ENCODE measurements at places on chromosomes 12 and 14.

DNA sequence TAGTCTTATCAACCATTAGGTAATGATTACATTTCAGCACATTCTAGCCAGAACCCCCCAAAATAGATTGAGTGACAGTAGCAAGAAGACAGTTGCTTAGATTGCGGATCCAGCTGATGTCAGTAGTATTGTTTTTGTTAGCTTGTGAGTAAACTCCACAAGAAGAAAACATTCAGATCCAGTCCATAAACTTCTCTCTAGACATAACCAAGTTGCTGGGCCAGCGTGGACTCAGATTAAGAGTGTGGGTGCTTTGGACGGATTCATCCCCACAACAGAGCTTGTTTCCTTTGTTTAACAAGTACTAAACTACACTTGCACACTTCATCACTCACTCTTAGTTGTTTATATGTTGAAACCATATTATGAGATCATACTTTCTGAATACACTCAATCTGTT lies 293.4 kb downstream of the NPAS3 start:
- no peak for DNase-seq

DNA sequence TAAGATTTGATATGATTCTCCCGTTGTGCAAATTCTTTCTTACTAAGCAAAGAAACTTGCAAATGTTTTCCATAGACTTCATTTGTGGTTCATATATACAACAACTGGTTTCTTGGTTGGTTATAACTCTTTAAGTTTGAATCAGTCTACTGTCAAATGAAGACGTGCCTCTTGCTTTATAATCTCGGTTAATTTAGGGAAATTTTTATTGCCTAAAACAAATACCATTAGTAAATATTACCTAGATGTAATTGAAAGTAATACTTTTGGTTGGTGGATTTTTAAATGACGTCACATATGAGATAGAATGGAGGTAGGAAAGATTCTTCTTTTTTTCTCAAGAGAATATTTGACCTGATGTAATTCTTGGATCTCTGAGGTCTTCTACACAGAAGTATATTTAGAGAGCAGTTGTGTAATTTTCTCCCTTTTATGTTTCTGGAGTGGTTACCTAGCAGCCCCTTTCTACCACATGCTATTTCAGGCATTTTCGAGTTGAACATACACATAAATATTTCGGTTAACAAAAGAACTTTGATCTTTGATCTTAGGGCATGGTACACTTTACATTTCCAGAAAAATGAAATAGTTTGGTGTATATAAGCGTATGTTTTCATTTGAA lies 1.7 kb downstream of the ATF7IP start:
- peak; percentile 20 for DNase-seq

- no peak for DNase-seq
These were observed 17.5 kb downstream of the AMN start for GRCh38 chr14:102939820-102940561.

- DNase-seq, result no peak
These were observed 449.3 kb downstream of the FOXG1 start for GRCh38 chr14:29215853-29216252.

GRCh38 chr12:12333407-12334366 lies 16.4 kb downstream of the MANSC1 start:
- DNase-seq, result peak; percentile 64

- DNase-seq, result no peak
These were observed 365 bp upstream of the ABHD4 start for GRCh38 chr14:22597771-22598098.

- DNase-seq, result no peak
These were observed 46.2 kb upstream of the KCNH5 start for GRCh38 chr14:63091394-63091996.

- DNase-seq, result no peak
These were observed 379.2 kb upstream of the OR4E1 start for GRCh38 chr14:22052795-22053194.

- no peak for DNase-seq
These were observed 121.6 kb downstream of the KTN1 start for GRCh38 chr14:55701638-55702037.

DNA sequence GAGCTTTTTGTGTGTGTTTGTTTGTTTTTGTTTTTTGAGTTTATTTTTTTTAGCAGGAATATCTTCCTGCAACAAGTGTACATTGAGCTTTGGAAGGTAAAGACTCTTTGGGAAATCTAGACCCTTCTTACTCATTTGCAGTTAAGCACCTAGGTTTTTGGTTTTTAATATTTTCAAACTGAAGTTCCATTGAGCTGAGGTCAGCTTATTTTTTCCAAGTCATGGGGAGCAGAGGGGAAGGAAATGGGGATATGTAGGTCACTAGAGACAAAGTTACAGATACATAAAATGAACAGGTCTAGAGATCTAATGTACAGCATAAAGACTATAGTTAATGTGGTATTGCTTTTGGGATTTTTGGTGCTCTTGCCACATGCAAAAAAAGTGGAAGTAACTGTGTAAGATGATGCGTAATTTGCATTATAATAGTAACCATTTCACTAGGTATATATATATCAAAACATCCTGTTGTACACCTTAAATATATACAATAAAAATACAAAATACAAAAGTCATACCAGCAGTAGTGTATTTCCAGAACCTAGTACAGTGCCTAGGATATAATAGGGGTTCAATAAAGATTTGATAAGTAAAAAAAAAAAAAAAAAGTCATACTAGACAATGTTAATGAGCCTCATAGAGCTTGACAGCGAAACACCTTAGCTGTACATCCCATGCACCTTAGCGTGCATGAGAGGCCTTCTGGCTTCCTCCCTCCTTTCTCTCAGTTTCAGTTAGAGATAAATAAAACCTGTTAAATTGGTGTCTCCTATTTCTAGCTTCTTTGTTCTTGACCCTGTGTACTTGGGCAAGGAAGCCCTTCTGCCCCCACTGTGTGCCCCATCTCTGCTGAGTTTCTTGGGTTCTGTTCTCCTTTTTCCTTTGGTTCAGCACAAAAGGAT lies 22.7 kb downstream of the CGRRF1 start:
- no peak for DNase-seq

DNA sequence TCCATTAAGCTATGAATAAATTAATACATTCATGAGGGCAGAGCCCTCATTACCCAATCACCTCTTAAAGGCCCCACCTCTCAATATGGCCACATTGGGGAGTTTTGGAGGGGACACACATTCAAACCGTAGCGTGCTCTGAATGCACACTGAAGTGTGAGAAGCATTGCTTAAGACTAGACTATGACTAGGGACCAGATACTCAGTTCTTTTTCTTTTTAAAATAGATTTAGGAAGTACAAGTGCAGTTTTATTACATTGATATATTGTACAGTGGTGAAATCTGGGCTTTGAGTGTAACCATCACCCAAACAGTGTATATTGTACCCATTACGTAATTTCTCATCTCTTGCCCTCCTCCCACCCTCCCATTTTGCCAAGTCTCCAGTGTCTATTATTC lies 21.0 kb upstream of the JDP2 start:
- DNase-seq, result no peak

DNA sequence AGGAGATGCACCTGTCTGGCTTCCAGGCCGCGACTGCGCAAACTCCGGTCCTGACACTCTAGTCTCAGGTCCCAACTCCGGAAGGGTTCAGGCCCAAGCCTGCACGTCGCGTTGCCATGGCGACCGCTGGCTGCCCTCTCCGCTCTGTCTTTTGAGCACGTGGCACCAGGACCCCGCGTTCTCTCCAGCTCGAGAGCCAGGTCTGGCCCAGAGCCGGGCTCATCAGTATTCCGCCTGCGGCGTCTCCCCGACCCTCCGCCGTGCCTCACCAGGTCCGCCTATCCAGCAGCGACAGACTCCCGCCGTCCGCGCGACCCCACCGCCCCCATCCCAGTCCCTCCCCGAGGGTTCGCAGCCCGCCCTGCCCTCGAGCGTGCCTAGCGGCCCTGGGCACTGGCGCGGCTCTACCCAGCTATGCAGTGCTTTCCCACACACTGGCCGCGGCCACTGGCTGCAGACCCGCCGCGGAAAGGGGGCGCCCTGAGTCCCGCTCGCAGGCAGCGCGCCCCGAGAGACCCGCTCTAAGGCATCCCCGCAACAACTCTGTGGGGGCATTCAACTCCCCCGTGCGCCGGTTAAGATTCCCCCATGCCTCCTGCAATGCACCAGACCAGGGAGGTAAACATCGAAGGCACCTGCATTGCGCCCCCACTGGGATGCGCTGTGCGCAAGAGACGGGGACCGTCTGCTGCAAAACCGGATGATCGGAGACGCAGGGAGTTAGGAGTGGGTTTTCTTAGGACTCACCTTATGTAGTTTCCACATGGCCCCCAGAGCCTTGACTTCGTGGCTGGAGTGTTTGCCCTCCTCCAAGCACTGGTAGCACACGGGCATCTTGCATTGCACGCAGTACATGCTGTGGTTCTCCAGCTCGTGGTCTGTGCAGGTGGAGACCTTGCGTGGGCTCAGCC lies 1.3 kb downstream of the TRIM9 start:
- no peak for DNase-seq

- no peak for DNase-seq
These were observed 433.7 kb downstream of the RAD51B start for GRCh38 chr14:68253160-68253780.

DNA sequence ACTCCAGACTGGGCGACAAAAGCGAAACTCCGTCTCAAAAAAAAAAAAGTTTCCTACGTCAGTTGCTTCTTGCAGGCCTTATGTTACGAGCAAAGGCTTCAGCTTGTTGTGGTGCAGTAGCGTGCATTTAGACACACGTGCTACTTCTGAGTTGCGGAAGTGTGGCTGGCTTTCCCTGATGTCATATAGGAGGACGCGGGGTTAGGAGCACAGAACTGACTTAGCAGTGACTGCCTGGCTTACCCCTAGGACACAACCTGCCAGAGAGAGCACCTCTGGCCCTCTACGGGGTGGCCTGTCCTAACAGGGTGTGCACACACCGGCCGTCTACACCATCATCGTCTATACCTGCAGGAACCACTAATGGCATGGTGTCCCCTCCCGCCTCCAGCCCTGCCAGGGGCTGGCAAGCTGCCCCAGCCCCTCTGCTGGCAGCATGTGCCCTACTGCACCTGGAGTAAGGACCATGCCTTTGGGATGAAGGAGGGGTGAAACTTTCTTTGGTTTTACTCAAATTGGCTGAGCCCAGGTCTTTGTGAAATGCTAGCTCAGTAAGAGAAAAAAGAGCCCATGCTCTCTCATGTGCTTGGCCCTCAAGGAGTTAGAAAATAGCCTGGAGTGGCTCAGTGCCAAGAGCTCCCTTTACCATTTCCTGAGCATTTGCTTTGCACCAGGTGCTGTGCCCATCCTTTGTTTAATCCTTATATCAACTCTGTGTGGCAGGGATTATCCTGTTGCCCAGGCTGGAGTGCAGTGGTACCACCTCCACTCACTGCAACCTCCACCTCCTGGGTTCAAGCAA lies 1.7 kb upstream of the GPR68 start:
- DNase-seq, result no peak

DNA sequence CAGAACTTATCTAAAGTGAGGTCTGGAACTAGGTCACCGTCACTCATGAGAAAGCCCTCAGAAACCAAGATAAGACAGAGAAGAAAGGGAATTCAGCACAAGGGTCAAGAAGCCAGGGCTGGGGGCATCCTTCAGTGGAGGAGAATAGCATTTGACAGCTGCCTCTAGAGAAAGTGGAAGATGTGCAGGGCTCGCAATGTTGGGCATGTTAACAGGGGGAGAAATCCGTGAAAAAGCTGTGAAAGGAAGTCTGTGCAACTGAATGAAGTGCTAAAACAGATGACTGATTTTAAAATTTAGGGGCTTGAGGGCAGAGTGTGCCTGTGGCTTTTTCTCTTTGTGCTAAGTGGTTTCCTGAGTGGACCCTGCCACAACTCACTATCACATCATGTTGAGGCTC lies 97.7 kb upstream of the IFNG-AS1 start:
- no peak for DNase-seq

GRCh38 chr12:109845824-109846205 lies 12.6 kb upstream of the TRPV4 start:
- DNase-seq, result no peak

All from astrocyte of the cerebellum (primary cell).